ENCODE measurements at places on chromosomes 2 and 18.

- DNase-seq = no peak
Observed at GRCh38 chr2:159201360-159202063, 85.0 kb downstream of the WDSUB1 start.

- DNase-seq = peak; percentile 11
Observed at GRCh38 chr2:66428986-66429612, 5.8 kb upstream of the MEIS1 start.

DNA sequence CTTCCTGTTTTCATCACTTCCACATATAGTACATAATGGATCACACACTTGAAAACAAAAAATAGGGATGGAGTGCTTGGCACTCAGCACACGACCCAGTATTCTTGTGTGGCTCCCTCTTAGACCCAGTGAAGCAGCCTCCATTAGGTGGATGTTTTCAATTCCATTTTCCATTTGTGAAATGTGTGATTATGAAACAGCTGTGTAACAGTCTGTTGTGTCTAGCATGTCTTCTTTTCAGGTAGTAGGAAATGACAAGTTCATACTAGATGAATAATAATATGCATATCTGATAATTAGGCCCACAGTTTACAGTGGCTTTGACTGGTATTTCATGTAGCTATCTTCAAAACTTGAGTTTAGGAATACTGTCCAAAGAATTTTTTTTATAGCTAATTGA lies 35.5 kb downstream of the EML6 start:
- no peak for DNase-seq

DNA sequence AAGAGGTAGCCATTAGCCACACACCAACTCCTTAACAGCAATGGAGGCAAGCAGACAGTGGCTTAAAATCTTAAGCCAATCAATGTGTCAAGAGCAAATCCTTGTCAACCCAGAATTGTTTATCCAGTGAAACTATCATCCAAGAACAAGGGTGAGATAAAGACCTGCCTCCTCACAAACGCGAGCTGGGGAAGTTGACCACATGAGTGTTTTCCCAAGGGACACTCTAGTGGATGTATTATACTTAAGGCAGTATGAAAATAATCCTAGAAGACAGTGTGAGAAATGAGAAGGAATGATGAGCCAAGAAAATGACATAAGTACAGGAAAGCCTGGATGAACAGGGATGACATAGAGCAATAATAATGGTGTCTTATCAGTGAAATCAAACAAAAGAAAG lies 209.6 kb downstream of the TWIST2 start:
- DNase-seq = no peak

DNA sequence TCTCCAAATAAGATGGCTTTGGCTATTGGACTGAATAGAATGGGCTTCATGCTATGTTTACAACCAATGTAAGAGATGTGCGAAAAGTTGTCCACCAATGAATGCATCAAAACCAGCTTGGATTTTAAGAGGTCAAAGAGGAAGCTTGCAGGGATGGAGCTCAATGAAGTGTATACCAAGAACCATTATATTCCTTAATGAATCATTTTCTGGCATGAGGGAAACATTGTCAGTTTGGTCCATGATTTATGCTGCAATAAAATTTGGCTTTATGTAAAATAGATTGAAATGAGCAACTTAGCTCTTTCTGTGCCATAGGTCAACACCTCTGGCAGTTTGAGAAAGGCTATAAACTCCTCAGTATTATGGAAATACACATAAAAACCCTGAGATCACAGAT lies 107.3 kb downstream of the SH3BP4 start:
- DNase-seq = no peak

GRCh38 chr18:75454022-75454795 lies 26.7 kb upstream of the SMIM21 start:
- no peak for DNase-seq

GRCh38 chr2:237154884-237155851 lies 69.5 kb downstream of the COPS8 start:
- no peak for DNase-seq

GRCh38 chr18:48222118-48222517 lies 187.1 kb downstream of the ZBTB7C start:
- DNase-seq = peak; percentile 33

All from RWPE1 (cell line).